ENCODE measurements at places on chromosomes 6 and 20. TPM values are rescaled to one million over a fixed set of nuclear protein-coding genes. Genes with fewer than 3 reads are reported as not detected.

The ADGB gene
- 0.31 TPM for total RNA-seq

DNA sequence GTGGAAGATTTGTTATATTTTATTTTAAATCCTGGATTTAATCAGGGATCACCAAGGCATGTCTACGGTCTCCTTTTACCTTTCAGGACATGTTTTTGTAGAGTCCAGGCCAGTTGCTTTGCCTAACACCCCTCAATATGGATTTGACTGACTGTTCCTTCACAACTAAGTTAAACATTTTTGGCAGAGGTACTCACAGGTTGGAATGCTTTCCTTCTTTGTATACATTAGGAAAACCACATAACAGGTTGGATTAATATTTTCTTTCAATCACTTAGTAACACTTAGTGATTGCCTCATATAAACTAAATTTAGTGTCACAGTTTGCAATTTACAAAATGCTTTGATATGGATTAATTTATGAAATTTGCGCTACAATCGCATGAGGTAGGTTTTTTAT lies 64.5 kb downstream of the IPCEF1 start:
- DNase-seq: no peak

GRCh38 chr6:122758927-122759334 lies 20.6 kb upstream of the FABP7 start:
- DNase-seq: no peak

DNA sequence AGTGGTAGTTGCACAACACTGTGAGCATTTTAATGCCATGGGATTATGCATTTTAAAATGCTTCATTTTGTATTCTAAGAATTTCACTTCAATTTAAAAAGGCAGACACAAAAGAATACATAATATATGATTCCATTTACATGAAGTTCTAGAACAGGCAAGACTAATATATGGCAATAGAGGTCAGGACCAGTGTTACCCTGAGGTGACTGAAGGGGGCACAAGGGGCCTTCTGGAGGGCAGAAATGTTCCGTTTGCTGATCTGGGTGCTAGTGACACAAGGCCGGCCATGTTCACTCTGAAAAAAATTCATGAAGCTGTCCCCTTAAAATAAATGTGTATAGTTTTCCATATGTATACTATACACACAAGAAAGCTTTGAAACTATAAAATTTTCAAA lies 28.5 kb downstream of the TASP1 start:
- no peak for DNase-seq

DNA sequence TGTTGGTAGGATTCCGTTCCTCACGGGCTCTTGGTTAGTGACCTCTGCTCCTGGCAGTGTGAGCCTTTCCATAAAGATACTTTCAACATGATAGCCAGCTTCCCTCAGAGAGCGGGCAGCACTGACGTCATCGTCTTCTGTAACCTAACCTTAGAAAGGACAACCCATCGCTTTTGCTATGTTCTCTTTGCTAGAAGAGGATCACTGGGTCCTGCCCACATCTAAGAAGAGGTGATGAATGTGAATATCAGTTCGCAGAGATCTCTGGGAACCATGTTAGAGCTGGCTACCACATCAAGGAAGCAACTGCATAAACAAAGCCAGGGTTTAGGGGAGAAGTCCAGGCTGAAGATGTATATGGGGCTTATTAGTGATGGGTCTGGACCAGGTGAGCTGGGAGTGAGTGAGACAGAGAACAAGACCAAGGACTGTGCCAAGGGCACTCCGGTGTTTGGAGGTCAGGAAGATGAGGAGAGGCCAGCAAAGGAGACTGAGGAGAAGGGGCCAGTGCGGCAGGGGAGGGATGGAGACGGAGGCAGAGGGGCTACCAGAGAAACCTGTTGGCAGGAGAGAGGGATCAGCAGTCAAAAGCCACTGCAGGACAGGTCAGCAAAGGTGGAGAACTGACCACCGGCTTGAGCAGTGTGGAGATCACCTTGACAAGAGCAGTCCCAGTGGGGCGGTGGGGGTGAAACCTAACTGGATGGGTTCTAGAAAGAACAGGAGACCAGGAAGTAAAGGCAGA lies 39.7 kb downstream of the PIM1 start:
- no peak for DNase-seq

DNA sequence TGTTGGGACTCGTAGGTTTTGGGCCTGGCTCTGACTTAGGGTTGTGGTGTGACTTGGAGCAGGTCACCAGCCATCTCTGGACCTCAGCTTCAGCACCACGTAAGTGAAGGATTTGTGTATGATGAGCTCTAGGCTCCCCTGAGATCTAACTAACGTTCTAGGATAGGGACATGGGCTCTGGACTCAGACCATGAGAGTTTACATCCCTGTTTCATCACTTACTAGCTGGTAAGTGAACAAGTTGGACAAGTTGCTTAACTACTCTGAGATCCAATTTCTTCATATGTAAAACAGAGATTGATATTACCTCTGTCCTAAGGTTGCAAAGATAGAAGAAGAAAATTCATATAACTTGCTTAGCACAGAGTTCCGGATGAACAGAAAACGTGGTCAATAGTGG lies 20.3 kb upstream of the PNPLA1 start:
- DNase-seq: no peak
